Tibial nerve (tissue), 4 donors: ENCODE measurements at places on chromosomes 2 and 18. TPM values are rescaled to one million over a fixed set of nuclear protein-coding genes. Genes with fewer than 3 reads are reported as not detected.

- H3K4me1 ChIP-seq: peaks cover 9% of the 10 kb centered on the region
- H3K27ac ChIP-seq: no peak overlapping the region
- H3K4me3 ChIP-seq: no peak overlapping the region
- H3K27me3 ChIP-seq: no peaks in the 10 kb centered on the region
Measured at GRCh38 chr2:201953396-201953795, 80.3 kb upstream of the FZD7 start.

Gene IL18RAP
- total RNA-seq: 1.5 TPM

DNA sequence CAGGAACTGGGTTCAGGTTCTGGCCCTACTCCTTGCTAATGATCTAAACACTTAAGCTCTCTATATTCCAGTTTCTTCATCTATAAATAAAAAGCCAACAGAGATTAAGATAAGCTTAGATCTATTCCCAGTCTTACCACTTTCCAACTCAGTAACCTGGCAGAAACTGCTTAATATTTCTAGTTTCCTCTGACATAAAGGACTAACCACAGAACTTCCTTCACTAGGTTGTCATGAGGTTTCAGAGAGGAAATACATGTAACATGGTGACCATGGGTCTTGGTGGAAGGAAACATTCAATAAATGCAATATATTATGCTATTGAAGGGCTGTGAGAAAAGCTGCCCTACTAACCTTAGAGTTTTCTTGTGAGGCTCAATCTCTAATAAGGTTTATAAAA is 114.4 kb upstream of the PDE1A start:
- H3K27ac ChIP-seq: no peak overlapping the region
- no peak overlapping the region for H3K4me3 ChIP-seq
- H3K4me1 ChIP-seq: no peaks in the 10 kb centered on the region
- no peaks in the 10 kb centered on the region for H3K27me3 ChIP-seq
- no peak for DNase-seq
- no peaks in the 10 kb centered on the region for H3K36me3 ChIP-seq

DNA sequence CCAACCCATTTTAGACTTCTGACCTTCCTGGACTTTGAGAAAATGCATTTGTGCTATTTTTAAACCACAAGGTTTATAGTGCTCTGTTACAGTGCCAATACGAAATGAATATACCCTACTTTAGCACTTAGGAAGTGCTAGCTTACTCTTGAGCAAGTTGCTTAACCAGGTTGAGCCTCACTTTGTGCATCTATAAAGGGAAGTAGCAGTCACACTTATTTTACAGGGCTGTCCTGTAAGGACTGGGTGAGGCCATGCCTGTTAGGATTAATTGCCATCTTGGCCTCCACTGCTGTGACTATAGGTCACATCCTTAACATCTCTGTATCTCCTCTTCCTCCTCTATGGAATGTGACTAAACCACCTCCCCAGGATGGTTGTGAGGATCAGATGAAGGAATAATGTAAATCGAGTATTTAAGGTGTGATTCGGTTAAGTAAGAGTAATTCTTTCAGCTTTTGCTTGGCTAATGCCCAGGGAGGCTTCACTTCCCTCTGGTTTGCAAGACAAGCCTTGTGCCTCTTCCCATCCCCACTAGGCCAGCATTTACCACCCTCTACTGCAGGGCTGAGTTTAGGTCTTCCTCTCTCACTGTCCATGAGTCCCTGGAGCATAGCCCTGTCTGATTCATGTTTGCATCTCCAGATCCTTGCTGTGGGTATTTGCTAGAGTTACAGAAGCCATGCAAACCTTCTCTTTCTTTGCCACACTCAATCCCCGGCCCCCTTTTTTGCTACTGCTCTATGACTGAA is 341.2 kb downstream of the ZNF521 start:
- H3K27ac ChIP-seq: no peak overlapping the region
- H3K4me3 ChIP-seq: no peak overlapping the region
- no peaks in the 10 kb centered on the region for H3K27me3 ChIP-seq
- no peak for DNase-seq
- H3K4me1 ChIP-seq: no peaks in the 10 kb centered on the region

Gene GNAL
- total RNA-seq: 15.9 TPM

Gene ERFE
- total RNA-seq: not detected

DNA sequence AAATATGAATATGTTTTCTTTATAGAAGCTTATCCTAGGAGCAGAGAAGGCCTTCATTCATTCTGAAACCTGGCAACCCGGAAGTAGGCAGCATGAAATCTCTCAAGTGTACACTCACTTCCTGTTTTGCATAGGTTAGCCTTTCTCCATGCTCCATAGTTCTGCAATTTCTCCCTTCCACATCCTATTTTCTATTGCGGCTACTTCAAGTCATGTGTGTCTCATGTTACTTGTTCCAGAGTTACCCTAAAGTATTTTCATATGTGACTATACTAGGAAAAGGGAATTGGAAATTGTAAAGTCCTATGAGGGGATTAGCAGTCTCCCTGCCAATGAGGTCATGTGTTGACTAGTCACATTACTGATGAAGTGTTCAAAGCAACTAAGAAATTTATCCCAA is 320.6 kb downstream of the NCKAP5 start:
- H3K4me1 ChIP-seq: peaks cover 15% of the 10 kb centered on the region
- no peaks in the 10 kb centered on the region for H3K27me3 ChIP-seq
- no peak overlapping the region for H3K27ac ChIP-seq
- DNase-seq: no peak
- no peak overlapping the region for H3K4me3 ChIP-seq

DNA sequence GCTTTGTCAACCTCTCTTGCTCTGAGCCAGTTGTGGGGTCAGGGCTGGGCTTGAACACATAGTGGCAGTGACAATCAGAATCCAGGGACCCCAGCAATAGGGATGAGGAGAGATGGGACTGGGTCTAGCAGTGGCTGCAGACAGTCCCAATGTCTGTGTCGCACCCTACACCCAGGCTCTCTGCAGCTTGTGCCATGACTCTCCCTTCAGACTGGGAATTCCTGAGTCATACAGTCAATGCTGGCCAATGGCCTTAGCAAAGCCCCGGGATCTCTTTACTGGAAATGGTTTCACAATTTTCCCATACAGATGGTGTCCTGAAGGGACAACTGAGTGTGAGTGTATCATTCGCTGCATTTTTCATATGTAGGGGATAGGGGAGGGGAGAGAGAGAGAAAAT is 74.2 kb upstream of the CELF4 start:
- no peaks in the 10 kb centered on the region for H3K36me3 ChIP-seq
- no peaks in the 10 kb centered on the region for H3K27me3 ChIP-seq
- no peak for DNase-seq
- no peaks in the 10 kb centered on the region for H3K4me1 ChIP-seq
- H3K27ac ChIP-seq: no peak overlapping the region

Gene FSHR
- not detected for total RNA-seq

DNA sequence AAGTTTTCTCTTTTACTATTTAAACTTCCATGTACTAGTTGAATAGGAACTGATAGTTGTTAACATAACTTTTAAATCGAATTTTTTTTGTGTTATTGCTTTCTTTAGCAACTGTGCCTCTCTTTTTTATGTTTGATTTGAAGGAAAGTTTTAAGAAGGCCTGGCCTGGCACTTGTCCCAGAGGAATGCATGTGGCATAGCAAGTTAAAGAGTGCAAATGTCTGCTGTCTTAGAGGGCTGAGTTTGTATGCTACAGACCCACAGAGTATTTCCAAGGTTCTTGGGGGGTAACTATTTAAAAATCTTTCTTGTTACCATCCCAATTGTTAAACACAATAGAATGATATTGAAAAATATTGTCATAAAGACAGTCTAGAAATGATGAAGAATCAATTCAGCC is 47.0 kb downstream of the MTCL1 start:
- no peaks in the 10 kb centered on the region for H3K27me3 ChIP-seq
- DNase-seq: no peak
- no peak overlapping the region for H3K27ac ChIP-seq
- no peak overlapping the region for H3K4me3 ChIP-seq
